Activated CD4-positive, alpha-beta T cell treated with anti-CD3 and anti-CD28 coated beads for 36 hours (primary cell): ENCODE measurements at places on chromosomes 7 and 10. TPM values are rescaled to one million over a fixed set of nuclear protein-coding genes. Genes with fewer than 3 reads are reported as not detected.

The RTKN2 gene
- 4.8 TPM for total RNA-seq

The TRIL gene
- total RNA-seq: not detected

The MYL10 gene
- not detected for total RNA-seq

The ADCK2 gene
- total RNA-seq: 16.5 TPM
